ENCODE measurements at places on chromosomes 6 and 20.
A peak's percentile ranks its signal among the peaks of the same experiment; 100 is the strongest.

GRCh38 chr6:39182604-39183003, 46.7 kb downstream of the KCNK5 start:
- DNase-seq: no peak

- DNase-seq: peak; percentile 64
These were observed 40.8 kb downstream of the ZFAND3 start for GRCh38 chr6:37860226-37860839.

- DNase-seq: no peak
These were observed 158.1 kb downstream of the CDH26 start for GRCh38 chr20:60116128-60116909.

GRCh38 chr20:46646122-46646521, 5.1 kb downstream of the SLC13A3 start:
- DNase-seq: no peak

DNA sequence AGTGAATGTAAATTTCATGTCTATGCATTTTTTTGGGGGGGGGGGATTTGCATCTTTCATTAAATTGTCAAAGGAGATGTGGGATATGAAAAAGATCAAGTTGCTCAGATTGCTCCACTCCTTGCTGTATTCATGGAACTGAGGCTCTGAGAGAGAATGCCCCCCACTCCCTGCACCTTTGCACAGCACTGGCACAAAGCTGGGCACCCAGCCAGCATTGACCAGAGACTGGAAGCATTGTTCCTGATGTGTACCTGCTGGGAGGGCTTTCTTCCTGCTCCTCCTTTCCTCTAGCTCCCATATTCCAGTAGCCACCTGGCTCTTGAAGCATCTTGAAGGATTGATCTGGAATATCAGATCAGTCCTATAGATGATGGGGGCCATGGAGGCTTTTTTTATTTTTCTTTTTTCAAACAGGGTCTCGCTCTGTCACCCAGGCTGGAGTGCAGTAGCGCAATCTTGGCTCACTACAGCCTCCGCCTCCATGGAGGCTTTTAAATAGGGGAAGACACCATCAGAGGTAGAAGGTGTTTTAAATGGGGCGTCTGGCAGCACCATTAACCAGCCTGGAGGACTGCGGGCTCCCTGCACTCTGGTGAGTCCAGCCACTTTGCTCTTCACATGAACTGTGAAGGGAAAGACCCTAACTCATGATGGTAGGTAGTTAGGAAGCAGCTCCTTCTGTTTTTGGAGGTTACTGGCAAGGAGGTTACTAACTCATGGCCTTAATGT, 10.9 kb downstream of the DUSP15 start:
- DNase-seq: no peak

GRCh38 chr6:138692058-138692977, 81.3 kb upstream of the CCDC28A start:
- peak; percentile 70 for DNase-seq

DNA sequence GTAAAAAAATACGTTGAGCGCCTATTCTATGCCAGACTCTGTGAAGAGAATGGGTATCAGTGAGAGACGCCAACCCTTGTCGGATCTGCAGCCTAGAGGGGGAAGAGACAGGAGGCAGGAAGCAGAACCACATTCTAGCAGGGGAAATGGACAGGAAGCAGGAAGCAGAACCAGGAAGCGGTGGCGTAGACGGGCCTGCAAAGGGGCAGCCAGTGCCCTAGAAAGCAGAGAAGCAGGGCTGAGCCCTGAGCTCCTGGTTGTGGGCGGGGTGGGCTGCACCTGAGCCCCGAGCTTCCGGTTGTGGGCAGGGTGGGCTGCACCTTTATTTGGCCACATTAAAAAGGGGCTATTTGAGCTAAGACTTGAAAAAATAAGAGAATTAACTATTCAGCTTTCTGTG, 71.9 kb downstream of the FAM120B start:
- no peak for DNase-seq

- DNase-seq: no peak
These were observed 533.3 kb downstream of the HACE1 start for GRCh38 chr6:104326173-104327001.

GRCh38 chr6:38549180-38549579, 90.5 kb downstream of the BTBD9 start:
- DNase-seq: no peak

GRCh38 chr6:9647599-9647998, 767.3 kb downstream of the TFAP2A start:
- no peak for DNase-seq

DNA sequence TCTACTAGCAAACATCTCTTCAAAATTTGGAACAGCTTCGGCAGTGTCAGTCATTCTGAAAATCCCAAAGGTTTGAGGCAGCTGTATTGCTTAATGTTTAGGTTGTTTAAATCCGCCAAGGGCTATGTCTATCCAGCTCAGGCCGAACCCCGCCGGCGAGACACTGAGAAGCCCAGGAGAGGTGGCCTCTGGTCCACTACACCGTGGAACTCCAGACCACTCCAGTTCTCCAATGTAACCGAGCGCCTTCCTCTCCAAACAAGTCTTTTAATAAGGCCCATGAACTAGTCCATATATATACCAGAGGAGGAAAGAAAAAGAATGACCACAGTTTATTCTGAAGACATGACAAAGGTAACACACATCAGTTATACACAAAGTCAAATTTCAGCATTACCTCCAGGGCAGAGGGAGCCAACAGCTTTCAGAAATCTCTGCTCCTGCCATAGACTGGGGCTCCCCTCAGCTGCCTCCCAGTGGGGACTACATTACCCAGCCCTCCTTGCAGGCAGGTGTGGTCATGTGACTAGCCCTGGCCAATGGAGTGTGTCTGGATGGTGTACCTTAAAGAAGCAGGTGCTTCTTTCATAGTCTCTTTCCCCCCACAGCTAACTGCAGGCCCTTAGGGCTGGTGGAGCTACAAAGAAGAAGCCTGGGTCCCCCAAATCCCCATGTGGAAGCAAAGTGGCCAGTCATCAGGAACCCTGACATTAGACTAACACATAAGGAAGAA, at the start of gene RAMACL:
Gene RAMACL (minus strand): TSS at position 255 of the 733 bp plus-strand sequence. CDS start 201 bp downstream, at position 54.
- peak; percentile 4 for DNase-seq

GRCh38 chr20:36246401-36246800, 10.1 kb downstream of the AAR2 start:
- no peak for DNase-seq

GRCh38 chr20:60095456-60095855, 137.2 kb downstream of the CDH26 start:
- no peak for DNase-seq

GRCh38 chr6:131065824-131066171, 2.8 kb upstream of the EPB41L2 start:
- DNase-seq: no peak

- DNase-seq: no peak
These were observed 14.2 kb upstream of the SLC22A7 start for GRCh38 chr6:43283905-43284304.

DNA sequence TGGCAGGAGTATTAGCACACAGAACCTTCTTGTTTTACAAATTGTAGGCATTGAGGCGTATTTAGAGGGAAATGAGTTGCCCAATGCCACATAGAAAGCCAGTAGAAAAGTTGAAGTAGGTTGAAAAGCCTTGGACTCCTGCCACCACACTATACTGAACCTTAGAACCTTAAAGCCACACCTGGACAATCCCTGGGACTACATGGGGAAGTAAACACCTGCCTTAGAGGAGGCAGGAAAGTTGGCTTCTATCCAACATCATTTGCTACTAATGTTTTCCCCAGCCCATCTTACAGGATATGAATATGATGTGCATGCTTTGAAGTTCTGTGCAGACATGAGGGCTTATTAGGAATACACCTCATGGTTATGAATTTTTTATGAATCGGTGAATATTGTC, 5.3 kb upstream of the EPPIN start:
- DNase-seq: no peak

- DNase-seq: no peak
These were observed 5.4 kb downstream of the TGM3 start for GRCh38 chr20:2301164-2301622.

DNA sequence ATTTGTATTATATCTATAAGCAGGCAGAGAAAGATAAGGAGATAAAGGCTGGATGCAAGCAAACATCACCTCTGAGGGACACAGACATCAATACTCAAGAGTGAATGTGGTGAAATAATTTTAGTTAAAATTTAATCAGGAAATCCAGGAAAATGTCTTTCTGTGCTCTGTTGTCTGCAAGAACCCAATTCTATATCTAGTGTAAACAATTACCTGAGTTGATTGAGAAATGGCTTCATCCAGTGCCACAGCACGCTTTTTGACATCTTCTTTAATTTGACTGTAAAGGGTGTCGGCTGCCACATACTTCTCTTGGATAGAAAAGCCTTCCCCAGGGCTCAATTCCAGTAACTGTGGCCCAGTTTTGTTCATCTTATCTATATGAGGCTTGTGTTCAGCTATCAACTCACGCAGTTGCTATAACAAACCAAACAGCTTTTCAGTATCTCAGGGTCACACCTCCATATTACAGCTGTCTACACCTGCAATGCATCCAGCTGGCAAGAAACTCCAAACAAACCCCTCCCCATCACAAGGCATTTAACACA, 131.6 kb downstream of the DST start:
- no peak for DNase-seq

- no peak for DNase-seq
These were observed 72.6 kb downstream of the PHIP start for GRCh38 chr6:79005497-79005896.

- DNase-seq: no peak
These were observed 8.6 kb downstream of the ADTRP start for GRCh38 chr6:11769811-11770545.

- no peak for DNase-seq
These were observed 184.3 kb upstream of the OLIG3 start for GRCh38 chr6:137678451-137678850.

DNA sequence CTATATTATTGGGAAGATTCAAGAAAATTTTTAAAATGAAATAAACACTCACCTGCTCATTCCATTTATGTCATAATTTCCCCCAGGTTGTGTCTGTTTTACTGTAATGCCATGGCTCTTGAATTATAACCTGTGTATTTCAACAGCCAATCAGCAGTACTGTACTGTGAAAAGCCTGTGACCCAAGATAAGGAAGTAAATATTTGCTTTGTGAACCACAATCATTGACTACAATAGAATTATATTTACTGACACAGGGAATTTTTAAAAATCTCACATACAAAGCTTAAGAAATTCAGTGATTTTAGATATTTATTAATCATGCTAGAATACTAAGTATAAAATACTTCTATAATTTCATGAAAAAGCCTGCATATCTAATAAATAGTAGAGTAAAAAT, 6.0 kb downstream of the RGS17 start:
- no peak for DNase-seq

DNA sequence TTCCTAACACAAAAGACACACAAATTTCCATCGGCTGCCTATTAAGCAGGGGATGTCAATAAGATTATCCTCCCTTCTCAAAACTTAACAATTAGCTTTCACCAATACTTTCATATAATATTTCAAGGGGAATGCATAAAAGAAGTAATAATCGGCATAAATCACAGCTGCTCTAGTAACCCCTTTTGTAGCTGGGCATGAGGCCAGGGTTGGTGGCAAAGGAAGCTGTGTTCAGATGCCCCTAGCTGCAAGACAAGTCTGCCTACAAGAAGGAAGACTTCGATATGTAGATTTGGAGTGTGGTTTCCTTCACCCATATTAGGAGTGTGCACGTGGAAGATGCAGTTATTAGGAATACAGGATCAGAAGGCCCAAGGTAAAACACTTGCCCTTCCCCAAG, 156.9 kb upstream of the SSTR4 start:
- DNase-seq: no peak

- peak; percentile 10 for DNase-seq
These were observed 546 bp upstream of the KLHL32 start for GRCh38 chr6:96923871-96924493.

- DNase-seq: no peak
These were observed 184.7 kb upstream of the RALGAPA2 start for GRCh38 chr20:20897145-20897544.

- DNase-seq: no peak
These were observed 69.3 kb downstream of the PTPN1 start for GRCh38 chr20:50579511-50579910.

DNA sequence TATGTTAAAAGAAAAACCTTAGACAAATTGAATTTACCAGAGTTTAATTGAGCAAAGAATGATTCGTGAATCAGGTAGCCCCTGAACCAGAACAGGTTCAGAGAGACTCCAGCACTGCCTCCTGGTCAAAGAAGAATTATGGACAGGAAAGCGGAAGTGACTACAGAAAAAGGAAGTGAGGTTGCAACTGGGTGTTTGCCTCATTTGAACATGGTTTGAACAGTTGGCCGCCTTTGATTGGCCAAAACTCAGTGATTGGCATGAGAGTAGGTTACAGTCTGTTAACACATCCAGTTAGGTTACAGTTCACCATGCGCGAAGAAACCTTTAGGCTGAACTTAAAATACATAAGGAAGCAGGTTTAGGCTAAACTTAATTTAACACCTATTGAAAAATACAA, 248.8 kb downstream of the TFAP2A start:
- DNase-seq: no peak

All from SK-MEL-5 (cell line).